ENCODE measurements at places on chromosomes 7 and 10.

GRCh38 chr10:119252051-119252465 lies 44.7 kb downstream of the GRK5 start:
- DNase-seq, result no peak

GRCh38 chr7:140056431-140057142 lies 6.2 kb downstream of the PARP12 start:
- no peak for DNase-seq

GRCh38 chr10:129500617-129501339 lies 33.7 kb downstream of the MGMT start:
- DNase-seq, result no peak

- peak; percentile 74 for DNase-seq
These were observed 2.2 kb upstream of the IGFBP3 start for GRCh38 chr7:45923290-45923689.

DNA sequence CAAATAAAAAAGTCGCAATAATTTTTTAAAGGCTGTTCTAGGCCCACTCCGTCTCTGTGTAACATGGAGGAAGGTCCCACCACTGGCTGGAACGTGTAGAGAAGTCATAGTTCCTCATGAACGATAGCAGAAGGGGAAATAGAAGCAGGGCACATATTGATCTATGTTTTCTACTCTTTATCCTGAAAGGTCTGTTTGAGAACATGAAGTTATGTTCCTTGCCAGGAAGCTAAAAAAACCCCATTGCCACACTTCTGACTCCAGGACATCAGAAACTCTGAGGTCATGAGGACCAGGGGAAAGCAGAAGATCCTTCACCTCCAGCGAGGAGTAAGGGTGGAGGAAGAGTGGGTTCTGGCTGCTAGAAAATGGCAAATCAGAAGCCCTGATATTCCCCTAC lies 10.8 kb downstream of the ANKRD22 start:
- no peak for DNase-seq

- DNase-seq, result no peak
These were observed 19.6 kb downstream of the TTYH3 start for GRCh38 chr7:2651336-2651735.

GRCh38 chr7:141073173-141073640 lies 657 bp upstream of the TMEM178B start:
- DNase-seq, result peak; percentile 57

- peak; percentile 38 for DNase-seq
These were observed 159.8 kb upstream of the ITGB1 start for GRCh38 chr10:33117816-33118215.

DNA sequence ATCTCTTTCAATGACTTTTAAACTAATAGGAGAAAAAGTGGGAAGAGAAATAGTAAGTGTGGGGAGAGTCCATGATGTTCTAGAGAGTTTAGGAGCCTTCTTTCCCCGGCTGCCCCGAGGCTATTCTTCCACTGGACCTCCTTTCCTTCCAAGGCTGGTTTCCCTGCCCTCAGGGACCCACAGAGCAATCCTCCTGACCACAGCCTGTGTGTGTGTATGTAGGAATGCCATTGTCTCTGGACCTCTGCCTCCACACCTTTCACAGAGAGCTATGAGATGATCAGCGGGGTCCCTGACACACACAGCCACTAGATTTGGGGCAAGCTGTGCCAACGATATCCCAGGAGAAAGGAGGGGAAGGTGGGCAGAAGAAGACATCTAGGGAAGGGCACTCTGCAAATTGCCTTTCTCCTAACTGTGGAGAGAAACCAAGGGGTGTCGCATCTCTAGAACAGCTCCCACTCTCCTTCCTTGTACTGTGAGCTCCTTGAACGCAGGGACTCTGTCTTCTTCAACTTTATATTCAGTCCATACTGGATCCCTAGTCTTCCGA lies 13.3 kb upstream of the CHCHD3 start:
- DNase-seq, result no peak

DNA sequence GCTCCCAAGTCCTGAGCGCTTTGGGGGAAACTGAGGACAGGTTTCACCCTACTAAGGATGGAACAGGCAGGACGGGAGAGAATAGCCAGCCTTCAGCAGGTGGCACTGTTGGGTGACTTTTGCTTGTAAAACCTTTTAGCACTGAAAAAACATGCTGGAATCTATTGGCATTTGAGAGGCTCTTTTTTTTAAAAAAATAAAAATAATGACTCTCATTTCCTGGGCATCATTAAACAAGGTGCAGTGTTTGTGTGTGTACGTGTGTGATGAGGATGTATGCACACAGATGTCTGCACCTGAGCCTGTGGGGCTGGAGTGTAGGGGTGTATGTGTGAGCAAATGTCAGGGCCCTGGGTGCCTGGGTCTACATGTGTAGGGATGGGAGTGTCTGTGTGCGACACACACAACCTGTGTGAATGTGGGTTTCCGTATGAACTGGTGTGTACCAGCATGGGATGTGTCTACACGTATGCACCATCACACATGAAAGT lies 177.9 kb downstream of the RPS24 start:
- peak; percentile 33 for DNase-seq

GRCh38 chr7:156634117-156634516 lies 6.5 kb upstream of the RNF32 start:
- DNase-seq, result no peak

Measured in activated naive CD4-positive, alpha-beta T cell treated with anti-CD3 and anti-CD28 coated beads, Interleukin-2, amount 10 ng/mL, durations not matched to agents 7 days and 5 days (primary cell).